Activated CD4-positive, alpha-beta T cell treated with anti-CD3 and anti-CD28 coated beads, Interleukin-2, amount 50 U/mL, for 48 hours (primary cell): ENCODE measurements at places on chromosomes 7 and 10.

GRCh38 chr7:150335108-150335773 is 6.2 kb downstream of the RARRES2 start:
- no peak for DNase-seq

DNA sequence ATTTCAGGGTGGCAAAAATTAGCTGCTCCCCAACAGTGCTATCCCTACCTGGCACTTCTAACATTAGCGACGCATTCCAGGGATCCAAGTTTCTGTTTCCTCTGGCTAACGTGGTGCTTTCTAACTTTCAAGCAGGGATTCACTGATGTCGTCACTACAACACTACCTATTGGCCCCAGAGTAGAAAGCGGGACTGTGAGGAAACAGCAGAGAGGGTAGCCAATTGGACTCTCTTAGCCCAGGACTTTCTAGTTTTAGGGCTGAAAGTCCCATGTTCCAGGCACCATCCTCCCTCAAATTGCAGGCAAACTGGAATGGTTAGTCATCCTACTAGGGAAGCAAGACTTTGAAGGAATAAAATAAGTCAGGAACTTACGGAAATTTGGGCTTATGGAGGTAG is 89.3 kb upstream of the AGK start:
- no peak for DNase-seq

- no peak for DNase-seq
Observed at GRCh38 chr7:105830405-105831301, 45.7 kb downstream of the ATXN7L1 start.

DNA sequence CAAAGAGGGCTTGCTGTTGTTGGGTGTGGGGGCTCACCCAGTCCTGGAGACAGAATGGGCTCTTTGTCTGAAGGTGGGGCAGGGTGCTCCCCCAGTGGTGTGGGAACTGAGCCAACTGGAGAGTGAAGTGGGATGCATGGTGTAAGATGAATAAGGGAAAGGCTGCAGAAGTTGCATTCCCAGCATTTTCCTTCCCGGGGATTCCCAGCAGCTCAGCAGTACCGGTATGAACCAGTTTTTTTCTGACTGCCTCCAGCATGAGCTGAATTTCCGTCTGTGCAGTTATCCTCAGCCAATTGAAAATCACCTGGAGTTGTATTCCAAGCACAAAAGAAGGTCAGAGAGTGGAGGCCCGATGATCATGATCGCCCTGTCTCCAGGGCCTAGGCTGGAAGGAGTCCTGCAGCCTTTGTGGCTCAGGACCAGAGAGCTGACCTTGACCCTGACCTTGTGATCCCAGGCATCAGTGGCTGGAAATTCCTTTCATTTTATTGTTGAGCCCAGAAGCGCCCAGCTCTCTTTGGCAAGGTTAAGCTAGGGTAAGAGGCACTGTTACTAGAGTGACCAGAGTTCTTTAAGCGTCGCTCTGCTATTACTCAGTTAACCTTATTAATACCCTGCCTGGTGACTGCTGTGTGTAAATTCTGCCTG is 33.4 kb downstream of the OGDH start:
- no peak for DNase-seq

DNA sequence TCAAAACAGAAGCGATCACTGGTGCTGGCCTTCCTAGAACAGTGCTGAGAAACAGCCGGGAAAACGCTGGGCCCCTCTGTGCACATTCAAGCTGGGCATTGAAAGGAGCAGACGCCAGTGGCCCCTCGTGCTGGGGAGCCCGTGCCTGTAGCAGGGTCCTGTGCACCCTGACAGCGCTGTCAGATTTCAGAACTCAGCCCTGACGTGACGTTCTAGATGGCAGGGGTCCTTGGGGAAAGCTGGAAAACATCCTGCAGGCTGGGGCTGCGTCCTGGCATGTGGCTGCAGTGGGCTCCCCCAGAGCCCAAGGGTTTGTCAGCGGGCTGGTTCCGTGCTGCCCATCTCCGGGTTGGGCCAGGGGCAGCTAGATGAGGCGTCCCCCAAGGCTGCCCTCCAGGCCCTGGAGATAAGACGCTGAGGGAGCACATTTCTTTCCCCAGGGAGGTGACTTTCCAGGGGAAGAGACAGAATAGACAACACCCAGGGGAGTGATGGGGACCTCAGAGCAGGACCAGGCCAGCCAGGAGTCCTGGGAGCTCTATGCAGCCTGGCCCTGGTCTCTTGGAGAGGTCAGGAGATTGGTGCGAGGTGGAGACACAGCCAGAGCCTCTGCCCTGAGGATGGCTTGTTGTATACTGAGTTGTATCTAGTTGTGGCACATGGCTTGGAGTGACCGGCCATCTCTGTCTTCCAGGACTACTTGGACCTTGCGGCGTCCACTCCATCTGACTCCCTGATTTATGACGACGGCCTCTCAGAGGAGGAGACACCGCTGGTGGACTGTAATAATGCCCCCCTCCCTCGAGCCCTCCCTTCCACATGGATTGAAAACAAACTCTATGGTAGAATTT is 12.1 kb upstream of the CSGALNACT2 start:
- no peak for DNase-seq

GRCh38 chr10:7186387-7187018 is 224.3 kb downstream of the SFMBT2 start:
- DNase-seq = no peak

DNA sequence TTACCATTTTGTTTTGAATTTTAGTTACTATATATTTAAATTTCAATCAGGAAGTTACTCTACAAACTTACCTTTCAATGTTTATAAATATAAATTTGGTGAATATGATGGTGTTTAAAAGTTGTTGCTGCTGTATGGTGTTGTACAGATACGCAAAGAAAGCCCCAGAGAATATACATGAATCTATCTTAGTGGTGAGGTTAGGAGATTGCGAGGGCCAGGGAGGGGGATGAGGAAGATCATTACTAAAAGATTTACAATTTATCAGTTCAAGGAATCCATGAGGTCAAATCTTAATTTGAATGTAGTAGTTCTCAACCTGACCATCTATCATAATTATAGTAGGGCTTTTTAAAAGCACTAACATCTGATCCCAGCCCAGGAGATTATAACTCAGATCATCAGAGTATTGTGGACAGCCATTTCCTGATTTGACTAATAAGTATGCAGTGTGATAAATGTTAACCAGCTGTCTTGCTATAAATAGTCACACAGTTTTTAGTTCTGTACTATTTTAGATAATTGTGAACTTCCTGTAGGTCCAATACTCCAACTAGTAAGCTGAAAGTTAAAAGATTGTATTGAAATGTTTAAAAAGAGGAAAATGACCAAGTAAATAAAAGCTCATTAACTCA is 23.6 kb downstream of the FAM3C start:
- DNase-seq = no peak

DNA sequence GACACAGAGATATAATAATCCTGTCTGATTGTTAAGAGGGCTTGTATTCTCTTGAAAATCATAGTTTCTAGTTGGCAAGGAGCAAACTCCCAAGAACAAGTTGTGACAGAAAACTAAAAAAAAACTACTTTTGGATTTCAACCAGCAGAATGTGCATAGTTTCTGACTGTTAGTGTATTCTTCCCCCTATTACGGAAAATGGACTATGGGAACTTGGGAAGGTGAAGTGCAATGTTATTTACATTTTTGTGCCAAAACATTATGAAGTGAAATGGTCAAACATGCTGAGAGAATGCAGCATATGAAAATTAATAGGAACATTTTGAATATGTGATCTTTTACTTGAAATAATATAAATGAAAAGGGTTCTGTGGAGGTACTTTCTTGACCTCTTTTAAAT is 660.8 kb downstream of the SUGCT start:
- no peak for DNase-seq
